Transverse colon (tissue), 4 donors: ENCODE measurements at places on chromosomes 3 and 15. TPM values are rescaled to one million over a fixed set of nuclear protein-coding genes. Genes with fewer than 3 reads are reported as not detected.

Gene DNASE1L3
- 3.7 TPM for total RNA-seq

- DNase-seq: no peak
Measured at GRCh38 chr3:25339225-25339624, 88.8 kb upstream of the RARB start.

DNA sequence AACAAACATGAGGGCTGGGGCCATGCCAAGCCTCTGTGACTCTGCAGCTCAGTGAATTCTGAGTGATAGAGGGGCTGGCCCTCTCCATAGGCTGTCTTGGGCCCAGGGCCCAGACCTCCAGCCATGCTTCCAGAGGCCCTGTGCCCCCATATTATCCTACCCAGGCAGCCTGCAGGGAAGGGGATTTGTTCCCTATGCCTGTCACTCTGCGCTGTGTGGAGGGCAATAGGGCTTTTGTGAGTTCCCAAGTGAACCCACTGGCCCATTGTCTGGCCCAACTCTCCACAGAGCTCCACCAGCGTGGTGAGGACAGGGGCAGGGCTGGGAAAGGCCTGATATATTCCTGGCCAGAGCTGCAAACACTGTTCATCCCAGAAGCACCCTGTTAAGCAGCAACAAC lies 113.2 kb downstream of the EPHB1 start:
- DNase-seq: no peak

- no peak for DNase-seq
Measured at GRCh38 chr3:141114816-141115460, 63.8 kb downstream of the SPSB4 start.

GRCh38 chr15:31508656-31509055 lies 182.0 kb downstream of the KLF13 start:
- DNase-seq: no peak
